ENCODE measurements at places on chromosomes 5 and 9.

- peak overlapping the region; percentile 96 for H3K27ac ChIP-seq
- DNase-seq = peak; percentile 35
- H3K4me1 ChIP-seq = peaks cover 16% of the 10 kb centered on the region
- H3K36me3 ChIP-seq = no peaks in the 10 kb centered on the region
These were observed 1.1 kb downstream of the LARP1 start for GRCh38 chr5:154756009-154756867.

GRCh38 chr9:79917421-79917820, 345.7 kb downstream of the TLE4 start:
- H3K4me1 ChIP-seq = no peaks in the 10 kb centered on the region
- no peaks in the 10 kb centered on the region for H3K27me3 ChIP-seq
- no peak for DNase-seq
- H3K27ac ChIP-seq = no peak overlapping the region

DNA sequence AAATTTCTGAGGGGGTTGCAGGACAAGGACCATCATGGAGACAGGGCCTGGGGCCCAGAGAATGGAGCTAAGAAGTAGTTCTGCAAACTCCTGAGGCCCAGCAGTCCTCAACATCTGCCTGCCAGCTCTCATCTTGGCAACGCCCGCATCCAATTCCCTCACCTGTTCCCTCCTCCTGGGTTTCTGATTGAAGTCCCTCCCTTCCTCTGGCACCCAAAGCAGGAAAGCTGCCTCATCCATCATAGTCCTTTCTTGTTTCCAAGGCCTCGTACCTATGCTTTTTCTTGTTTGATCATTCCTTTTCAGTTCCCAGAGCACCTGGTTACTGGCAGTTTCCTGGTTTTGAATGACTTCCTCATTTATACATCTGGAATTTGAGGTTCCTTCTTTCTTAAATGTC, 181.3 kb downstream of the NR2F1-AS1 start:
- H3K4me3 ChIP-seq = no peak overlapping the region
- no peak overlapping the region for H3K27ac ChIP-seq
- no peaks in the 10 kb centered on the region for H3K4me1 ChIP-seq
- H3K27me3 ChIP-seq = no peaks in the 10 kb centered on the region

GRCh38 chr9:113340011-113340699, at the start of gene WDR31:
Gene WDR31, minus strand, starts transcription at chr9:113340275. Its CDS starts 8,253 bp downstream, at chr9:113332022.
- no peaks in the 10 kb centered on the region for H3K4me1 ChIP-seq
- peak; percentile 77 for DNase-seq
- H3K4me3 ChIP-seq = peak within 1 kb of the TSS; percentile 83

DNA sequence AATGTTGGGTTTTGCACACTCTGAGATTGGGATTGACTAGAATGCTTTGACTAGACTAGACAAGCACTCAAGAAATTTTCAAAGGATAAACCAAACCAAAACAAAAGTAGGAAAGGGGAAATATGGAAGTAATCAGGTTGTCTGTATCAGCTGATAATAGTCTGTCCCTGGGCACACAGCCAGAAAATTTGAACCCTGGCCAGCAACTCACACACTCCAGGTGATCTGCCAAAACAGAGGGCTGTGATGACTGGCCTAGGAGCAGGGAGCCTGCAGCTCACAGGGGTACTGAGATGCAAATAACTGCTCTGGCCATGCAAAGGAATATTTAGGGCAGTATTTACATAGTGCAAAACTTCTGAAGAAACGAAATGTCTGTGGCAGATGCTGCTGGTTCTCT, 112.3 kb upstream of the SMIM23 start:
- no peak for DNase-seq
- H3K4me1 ChIP-seq = no peaks in the 10 kb centered on the region
- H3K27me3 ChIP-seq = no peaks in the 10 kb centered on the region
- no peaks in the 10 kb centered on the region for H3K36me3 ChIP-seq
- H3K4me3 ChIP-seq = no peak overlapping the region

DNA sequence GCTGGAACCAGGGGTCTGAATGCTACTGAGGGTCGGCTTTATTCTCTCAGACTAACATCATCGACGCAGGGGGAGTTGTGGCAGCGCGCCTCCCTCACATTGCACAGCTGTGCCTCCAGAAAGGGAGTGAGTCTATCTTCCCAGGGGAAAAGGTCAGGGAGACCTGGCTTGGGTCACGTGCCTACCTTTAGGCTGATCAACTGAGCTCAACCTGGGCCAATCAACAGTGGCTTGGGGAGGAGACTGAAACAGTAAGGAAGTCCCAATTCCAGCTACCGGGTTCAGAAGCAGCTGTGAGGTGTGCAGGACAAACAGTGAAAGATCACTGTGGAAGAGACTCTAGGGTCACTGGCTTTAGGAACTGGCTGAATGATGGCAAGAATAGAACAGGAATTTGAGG, 14.3 kb downstream of the SNX30 start:
- no peaks in the 10 kb centered on the region for H3K36me3 ChIP-seq
- no peak for DNase-seq
- H3K27ac ChIP-seq = no peak overlapping the region
- no peaks in the 10 kb centered on the region for H3K4me1 ChIP-seq
- no peaks in the 10 kb centered on the region for H3K27me3 ChIP-seq

DNA sequence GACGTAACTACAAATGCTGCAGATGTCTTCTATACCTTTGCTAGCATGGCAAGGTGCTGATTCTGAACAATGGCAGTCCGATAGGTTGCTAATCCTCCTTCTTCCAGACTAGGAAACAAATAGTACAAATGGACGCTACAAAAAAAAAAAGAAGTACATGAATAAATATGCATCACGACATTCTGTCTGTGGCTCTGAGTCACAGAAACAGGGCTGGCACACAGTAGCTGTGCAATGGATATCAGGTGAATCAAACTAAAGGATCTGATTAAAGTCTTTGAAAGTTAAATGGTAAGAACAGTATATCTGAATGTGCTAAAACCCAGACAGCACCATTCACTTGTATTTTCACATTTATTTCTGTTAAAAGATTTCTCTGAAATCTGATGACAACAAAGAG, 96.2 kb downstream of the DROSHA start:
- no peak overlapping the region for H3K4me3 ChIP-seq
- DNase-seq = no peak
- H3K27me3 ChIP-seq = no peaks in the 10 kb centered on the region
- no peak overlapping the region for H3K27ac ChIP-seq
- H3K36me3 ChIP-seq = no peaks in the 10 kb centered on the region

- no peaks in the 10 kb centered on the region for H3K27me3 ChIP-seq
- H3K36me3 ChIP-seq = no peaks in the 10 kb centered on the region
- no peak overlapping the region for H3K27ac ChIP-seq
- H3K4me3 ChIP-seq = no peak overlapping the region
- no peaks in the 10 kb centered on the region for H3K4me1 ChIP-seq
These were observed 149.3 kb upstream of the MTAP start for GRCh38 chr9:21653091-21653490.

Data from prostate gland (tissue), 2 donors.